Stimulated activated CD4-positive, alpha-beta T cell treated with anti-CD3 and anti-CD28 coated beads, Interleukin-1b, Interleukin-23, amount 100 ng/mL, for 4 hours (primary cell): ENCODE measurements at places on chromosomes 13 and 19.

- no peak for DNase-seq
These were observed 376.4 kb downstream of the MTUS2 start for GRCh38 chr13:29196409-29197074.

GRCh38 chr19:46225558-46226004, 4.0 kb upstream of the IGFL1 start:
- no peak for DNase-seq

GRCh38 chr13:27569405-27569804, 50.9 kb downstream of the LNX2 start:
- DNase-seq: no peak

- DNase-seq: peak; percentile 100
These were observed 64.0 kb downstream of the ACSBG2 start for GRCh38 chr19:6199240-6199994.

DNA sequence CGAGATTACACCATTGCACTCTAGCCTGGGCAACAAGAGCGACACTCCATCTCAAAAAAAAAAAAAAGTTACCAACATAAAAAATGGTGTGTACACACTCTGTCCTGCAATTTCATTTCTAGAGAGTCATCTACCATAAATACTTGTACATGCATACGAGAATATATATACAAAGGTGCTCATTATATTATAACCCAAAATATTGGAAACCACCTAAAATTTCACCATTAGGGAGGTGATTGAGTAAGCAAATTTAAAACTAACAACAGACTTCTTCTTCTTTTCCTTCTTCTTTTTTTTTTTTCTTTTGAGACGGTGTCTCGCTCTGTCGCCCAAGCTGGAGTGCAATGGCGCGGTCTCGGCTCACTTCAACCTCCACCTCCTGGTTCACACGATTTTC, 7.4 kb upstream of the C5AR1 start:
- DNase-seq: no peak

DNA sequence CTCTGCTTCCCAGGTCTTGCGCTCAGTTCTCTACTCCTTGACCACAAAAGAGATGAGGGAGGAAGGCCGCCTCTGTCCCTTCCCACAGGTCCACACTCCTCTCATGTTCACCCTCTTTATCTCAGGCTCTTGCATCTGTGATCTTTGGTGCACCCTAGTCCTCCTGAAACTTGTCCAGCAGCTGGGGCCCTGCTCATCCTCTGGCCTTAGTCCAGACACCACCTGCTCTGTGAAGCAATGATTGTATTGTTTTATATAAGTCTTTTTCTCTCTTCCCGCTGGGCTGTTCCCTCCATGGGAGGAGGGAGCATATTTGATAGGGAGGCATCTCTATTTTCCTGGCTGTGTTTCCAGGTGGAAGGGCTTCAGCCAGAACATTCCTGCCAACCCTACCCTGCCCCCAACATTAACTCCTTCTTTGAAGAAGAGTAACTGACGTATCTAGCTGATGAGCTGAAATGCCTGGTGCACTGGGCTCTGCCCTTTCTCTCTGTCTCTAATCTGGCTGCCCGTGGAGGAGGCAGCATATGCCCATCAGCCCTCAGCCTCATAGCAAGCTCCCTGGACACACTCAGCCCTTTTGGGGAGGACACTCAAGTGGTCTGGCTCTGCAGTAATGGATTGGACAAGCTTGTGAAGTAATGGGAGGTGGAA, 38.2 kb upstream of the SIAH3 start:
- DNase-seq: no peak

GRCh38 chr19:11649941-11650340, 52.7 kb downstream of the ZNF627 start:
- no peak for DNase-seq

- DNase-seq: no peak
These were observed 402.4 kb downstream of the EFNB2 start for GRCh38 chr13:106133025-106133424.

DNA sequence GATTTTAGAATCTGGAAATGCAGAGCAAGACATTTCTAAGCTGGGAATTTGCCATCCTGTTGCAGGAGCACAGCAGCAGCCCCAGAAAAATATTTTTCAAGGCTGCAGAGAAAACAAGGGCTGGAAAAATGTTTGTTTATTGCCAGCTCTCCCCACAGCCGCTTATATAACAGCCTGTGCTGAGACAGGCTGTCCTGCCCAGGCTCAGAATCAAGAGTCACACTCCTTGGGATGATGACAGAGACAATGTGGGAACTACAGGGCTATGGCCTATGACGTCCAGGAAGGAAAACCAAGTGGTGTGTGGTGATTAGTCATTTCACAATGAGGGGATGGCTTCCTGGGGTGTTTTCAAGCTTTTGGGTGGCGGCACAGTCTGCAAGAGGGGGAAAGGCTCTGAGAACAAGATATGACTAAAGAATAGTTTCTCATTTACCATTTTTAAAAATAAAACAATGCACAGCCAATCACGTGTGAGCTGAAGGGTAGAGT, 136.3 kb upstream of the SERP2 start:
- DNase-seq: no peak

GRCh38 chr19:45972081-45972946, 1.4 kb downstream of the NOVA2 start:
- no peak for DNase-seq

DNA sequence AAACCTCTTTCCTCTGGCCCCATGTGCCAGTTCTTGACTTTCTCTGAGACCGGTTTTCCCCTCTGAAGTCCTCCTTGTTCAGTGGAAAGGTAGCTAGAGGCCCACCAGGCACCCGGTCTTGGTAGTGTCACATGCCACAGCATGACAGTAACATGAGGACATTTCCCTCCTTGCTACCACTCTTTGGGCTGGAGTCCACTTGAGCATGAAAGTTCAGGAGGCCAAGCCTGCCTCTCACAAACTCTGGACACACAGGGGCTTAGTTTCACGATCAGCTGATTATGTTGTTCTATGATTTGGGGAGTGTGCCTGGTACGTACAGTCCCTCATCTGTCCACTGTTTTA, 45.6 kb downstream of the NFIX start:
- DNase-seq: no peak

DNA sequence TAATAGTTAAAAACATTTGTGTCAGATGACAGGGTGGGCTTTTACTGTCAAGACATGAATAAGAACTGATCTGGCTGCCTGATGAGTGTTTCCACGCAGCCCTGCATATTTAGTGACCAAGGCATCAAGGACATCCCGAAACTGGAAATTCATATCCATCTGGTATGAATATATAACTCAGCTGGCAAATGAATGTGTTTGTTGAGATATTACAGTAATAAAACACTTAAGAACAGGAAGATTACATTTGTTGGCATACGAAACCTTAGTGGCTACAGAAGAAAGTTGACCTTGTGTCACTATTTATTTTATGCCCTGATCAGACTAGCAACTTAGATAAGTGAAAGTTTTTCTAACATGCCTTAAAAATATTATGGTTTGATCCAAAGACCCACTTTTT, 32.8 kb downstream of the RAP2A start:
- no peak for DNase-seq

- no peak for DNase-seq
These were observed 23.4 kb downstream of the IPO5 start for GRCh38 chr13:97976610-97977521.

DNA sequence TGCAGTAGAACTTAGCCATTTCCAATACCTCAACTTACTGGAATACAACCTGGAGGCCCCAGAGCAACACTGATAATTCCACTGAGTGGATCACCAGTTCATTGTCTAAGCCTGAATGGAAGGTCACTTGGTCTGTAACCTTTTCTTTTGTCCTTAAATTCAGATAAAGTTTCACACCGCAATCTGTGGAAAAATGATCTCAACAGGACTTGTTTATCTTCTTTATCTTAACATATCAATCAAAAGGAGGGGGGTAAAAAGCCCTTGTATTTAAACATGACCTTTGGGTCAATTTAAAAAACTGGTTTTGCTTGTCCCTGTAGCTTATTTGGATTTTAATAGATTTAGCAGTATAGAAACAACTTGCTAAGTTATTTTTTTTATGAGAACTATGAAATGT, 21.6 kb downstream of the SAE1 start:
- DNase-seq: no peak

DNA sequence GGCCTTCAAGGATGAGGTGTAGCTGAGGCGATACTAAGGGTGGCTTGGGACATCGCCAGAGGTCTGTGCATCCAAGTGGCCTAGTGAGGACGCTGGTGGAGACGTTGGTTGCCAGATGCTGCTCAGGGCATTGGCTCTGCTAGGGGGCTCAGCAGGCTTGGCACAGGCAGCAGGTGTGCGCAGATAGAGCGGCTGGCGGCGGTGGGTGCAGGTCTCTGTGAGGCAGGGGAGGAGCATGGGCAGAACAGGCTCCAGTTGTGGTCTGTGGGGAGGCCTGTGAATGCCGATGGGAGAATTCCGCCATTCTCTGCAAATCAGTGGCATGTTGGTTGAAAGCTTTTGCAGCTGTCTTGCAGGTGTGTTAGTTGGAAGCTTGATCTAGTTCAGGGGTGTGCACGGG, 21.2 kb downstream of the PRAM1 start:
- DNase-seq: no peak

DNA sequence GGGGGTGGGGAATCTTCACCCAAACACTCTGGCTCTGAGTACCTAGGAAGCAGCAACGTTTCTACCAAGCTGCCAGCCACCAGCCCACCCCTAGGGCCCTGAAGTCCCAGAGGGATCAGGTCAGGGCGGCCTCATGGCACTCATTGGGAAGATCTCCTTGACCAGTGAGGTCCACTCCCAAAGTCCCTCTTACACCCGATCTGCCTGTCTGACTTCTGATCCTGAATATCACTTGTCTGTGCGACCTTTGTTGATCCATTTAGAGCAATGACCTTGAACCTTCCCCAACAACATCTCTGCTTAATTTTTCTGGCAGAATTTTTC, 2.1 kb upstream of the GNA15 start:
- no peak for DNase-seq

GRCh38 chr13:49234741-49235140, 13.0 kb upstream of the CDADC1 start:
- no peak for DNase-seq

- DNase-seq: no peak
These were observed 44.6 kb upstream of the GPR183 start for GRCh38 chr13:99351772-99352171.

DNA sequence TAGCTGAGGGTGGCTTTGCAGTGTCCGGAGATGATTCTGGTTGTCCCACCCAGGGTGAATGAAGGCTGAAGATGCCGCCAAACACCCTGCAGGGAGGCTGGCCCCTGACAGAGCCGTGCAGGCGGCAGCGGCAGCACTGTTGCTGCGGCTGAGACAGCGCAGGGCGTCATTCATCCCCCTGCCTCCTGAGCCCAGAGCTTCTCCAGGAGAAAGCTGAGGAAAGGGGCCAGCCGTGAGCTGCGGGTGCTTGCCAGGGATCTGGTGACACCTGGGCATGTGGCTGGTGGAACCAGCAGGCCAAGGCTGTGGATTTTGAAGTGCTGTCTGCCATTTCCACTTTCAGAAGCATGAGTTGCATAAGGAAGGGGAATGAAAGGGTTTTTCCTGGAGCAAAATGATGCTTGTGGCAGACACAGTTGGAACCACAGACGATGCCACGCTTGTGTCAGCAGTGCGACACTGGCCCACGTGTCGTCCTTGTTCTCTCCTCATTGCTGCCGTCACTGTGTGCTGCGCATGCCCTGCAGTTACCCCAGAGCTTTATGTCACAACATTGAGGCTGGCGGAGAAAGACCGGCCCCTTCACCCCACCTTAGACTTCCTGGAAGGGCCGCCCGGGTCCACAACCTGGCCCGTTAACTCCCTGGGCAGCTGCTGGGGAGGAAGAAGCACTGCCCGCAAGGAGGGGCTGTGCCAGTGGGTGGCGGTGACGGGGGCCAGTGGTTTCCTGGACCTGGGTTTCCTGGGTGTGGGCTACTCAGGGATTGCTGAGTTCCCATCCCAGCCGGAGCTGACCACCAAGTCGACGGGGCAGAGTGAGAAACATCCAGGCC, 22.7 kb downstream of the TFDP1 start:
- no peak for DNase-seq

DNA sequence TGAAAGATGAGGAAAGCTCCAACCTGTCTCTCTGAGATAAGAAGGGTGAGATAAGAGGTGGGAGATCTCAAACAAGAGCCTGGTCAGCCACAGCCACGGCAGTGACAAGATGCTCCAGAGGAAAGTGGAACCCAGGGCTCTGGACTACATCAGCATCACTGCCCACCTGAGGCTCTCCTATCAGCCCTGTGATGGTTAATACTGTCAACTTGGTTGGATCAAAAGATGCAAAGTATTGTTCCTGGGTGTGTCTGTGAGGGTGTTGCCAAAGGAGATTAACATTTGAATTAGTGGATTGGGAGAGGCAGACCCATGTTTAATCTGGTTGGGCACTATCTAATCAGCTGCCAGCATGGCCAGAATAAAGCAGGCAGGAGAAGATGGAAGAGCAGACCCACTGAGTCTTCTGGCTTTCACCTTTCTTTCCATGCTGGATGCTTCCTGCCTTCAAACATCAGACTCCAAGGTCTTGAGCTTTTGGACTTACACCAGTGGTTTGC, 476.6 kb upstream of the NBEA start:
- no peak for DNase-seq

DNA sequence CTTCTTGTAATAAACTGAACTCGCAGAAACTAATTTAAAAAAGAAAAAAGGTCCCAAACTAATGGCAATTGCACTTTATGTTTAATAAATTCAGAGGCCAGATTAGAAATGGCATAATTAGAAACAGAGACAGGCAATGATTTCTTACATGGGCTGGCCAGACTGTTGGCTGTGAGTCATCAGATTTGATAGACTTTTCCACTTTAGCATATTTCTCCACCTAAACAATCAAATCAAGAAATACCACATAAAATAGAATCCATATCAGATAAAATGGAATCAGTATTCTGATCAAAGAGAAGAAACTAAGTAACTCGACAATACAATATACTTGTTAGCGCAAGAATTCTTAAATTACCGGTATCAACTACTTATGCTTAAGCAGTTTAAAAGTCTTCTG, 29.0 kb downstream of the EXOSC8 start:
- DNase-seq: no peak

GRCh38 chr19:35596366-35596999, 10.5 kb downstream of the PMIS2 start:
- DNase-seq: no peak

DNA sequence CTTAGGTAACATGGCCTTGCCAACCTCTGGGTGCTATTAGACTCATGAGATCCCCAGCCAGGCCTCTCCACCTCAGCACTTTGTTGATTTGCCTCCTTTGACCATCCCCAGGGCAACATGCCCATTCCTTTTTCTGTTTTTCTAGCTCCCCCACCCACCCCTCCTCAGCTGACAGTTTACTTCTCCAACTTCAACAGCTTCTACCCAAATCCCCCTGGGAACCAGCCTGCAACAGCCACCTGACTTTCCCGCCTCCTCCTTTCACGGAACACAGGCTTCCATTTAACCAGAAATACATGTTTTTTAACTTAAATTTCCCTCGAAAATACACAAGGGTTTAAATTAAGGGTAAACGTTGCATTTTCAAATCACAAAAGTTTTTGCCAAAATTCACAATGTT, 117.3 kb downstream of the DLEU7 start:
- DNase-seq: no peak
